Kidney tubule cell (primary cell): ENCODE measurements at places on chromosomes 4 and X.

DNA sequence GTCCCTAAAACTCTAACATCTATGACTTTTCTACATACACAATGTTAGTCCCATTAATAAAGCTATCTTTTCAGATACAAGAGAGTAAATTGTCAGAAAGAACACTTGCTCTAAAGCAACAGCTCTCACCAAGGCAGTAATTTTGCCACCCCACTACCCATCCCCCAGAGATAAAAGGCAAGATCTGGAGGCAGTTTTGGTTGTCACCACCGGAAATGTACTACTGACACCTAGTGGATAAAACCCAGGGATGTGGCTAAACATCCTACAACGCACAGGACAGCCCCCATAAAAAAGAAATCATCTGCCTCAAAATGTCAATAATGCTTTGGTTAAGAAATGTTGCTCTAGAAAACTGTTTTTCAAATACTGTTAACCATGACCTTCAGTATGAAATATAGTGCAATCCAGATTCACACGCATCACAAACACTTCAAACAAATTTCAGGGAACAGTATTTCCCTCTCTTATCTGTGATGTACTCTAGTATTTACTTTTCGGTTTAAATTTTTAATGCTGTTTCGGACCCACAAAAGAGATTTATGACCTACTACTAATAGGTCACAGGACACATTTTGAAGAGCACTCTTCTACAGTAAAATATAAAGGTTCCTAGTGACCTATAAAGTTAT, 5.1 kb downstream of the FBXL5 start:
- peak; percentile 64 for DNase-seq

DNA sequence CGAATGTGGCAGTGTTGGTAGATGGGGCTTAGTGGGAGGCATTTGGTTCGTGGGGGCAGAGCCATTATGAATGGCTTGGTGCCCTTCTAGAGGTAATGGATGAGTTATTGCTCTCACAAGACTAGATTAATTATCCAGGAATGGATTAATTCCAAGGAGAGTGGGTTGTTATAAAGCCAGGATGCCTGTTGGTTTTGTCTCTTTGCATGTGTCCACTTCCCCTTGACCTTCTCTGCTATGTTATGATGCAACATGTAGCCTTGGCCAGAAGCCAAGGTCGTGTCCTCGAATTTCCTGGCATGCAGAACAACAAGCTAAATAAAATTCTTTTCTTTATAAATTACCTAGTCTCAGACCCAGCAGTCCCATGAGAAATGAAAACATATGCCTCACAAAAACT, 111.2 kb upstream of the PLS3 start:
- DNase-seq = peak; percentile 20

- no peak for DNase-seq
These were observed 85.1 kb upstream of the CTSO start for GRCh38 chr4:156038772-156039171.

DNA sequence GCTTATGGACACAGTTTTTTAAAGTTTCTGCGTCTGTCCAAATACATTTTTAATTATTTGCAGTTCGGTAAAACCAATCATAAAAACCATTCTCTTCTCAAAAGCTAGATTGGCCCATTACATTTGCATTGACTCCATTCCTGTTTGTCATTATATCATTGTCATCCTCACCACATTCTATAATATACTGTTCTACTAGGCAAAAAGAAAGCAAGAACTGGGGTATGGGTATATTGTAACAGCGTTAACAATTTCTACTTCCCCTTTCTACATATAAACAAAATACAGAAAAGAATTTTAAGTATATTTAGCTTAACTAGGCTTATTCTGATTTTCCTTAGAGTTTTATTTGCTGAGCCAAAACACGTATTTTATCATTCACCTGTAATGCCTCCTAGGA, 91.8 kb downstream of the RAP1GDS1 start:
- DNase-seq = no peak

DNA sequence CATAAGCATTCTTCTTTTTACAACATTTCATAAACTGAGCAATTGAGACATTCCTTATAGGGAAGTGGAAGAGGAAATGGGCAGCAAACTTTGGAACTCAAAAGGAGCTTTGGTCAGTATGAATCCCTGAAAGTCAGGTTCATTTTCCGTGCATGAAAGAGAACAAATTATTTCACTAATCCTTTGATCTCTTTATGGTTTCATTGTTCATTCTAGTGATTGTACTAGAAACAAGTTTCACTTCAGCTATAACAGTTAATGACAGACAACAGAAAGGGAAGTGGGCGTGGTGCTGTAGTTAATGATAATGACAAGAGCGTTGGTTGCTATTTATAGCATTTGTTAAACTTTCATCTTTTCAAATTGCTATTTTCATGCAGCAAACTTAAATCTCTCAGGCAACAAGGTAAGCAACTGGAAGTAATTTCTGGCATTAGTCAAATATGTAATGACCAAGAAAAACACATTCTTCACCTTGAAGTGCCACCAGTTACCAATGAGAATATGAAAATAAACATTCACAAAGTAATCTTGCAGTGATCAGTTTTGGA, 98.4 kb downstream of the AREG start:
- peak; percentile 75 for DNase-seq

DNA sequence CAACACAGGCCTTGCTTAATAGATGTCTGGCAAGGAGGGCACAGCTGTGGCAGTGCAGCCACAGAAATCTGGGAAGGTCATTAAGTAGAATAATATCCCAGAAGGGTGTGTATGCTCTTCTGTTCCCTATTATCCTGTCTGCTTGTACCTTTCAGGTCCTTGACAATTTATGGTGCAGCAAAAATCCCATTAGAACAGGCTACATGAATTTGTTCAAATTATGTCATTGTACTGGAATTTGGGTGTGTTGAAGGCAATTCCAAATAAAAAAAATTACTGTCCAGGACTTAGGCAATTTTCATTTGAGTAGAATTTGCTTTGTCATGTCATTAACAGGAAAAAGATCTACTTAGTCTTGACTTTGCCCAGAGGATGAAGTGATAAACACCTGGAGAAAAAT, 192.1 kb downstream of the IDS start:
- no peak for DNase-seq

- DNase-seq = no peak
These were observed 717.2 kb upstream of the ADGRL3 start for GRCh38 chr4:60482921-60483351.

- DNase-seq = peak; percentile 49
These were observed 16.4 kb downstream of the FAT4 start for GRCh38 chr4:125331116-125331515.

DNA sequence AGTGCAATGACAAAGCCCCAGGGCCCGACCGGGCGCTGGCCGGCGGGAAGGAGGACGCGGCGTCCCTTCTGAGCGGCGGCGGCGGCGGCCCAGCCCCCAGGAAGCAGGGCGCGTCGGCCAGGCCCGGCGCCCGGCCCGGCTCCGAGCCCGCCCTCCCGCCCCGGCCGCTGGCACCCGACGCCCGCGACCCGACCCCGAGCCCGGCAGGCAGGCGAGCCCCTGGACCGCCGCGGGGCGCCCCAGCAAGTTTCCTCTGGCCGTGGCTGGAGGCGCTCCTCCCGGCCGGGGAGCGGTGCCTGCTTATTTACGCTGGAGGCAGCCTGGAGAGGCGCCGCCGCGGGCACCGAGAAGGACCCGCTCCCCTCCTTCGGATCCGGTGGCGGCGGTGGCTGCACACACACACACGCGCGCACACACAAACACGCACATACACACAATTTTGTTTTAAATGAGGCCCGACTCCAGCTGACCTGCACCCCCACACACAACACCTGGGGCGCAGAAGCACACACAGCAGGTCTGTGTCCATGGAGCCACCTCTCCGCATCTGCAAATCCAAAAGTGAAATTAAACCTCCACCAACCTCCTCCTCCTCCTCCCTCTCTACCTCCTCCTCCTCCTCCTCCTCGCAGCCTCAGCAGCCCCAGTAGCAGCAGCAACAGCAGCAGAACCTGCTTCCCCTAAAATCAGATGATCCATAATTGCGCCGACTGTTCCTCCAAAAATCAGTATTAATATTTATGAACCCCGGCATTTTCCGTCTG, 669 bp downstream of the IRF2 start:
- DNase-seq = peak; percentile 62

- no peak for DNase-seq
These were observed 72.7 kb downstream of the FNIP2 start for GRCh38 chr4:158841540-158841939.

- DNase-seq = no peak
These were observed 1019.7 kb downstream of the STPG2 start for GRCh38 chr4:97123573-97123972.

DNA sequence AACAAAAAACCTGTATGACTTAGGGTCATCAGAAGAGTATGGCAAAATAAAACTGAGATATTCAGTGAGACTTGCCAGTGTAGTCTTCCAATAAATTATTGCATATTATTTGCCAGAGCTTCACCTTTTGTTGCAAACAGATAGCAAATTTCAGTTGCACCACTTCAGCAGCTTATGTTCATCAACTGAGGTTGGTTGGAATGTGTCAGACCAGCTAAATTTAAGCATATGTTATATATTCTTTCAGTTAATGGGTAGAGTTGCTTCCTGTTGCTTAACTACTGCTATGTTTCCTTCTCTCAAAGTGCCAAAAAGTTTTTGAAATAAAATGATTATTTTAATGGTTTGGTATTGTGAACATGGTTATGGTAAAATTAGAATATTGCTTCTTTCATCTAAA, 61.5 kb downstream of the GALNT7 start:
- no peak for DNase-seq

DNA sequence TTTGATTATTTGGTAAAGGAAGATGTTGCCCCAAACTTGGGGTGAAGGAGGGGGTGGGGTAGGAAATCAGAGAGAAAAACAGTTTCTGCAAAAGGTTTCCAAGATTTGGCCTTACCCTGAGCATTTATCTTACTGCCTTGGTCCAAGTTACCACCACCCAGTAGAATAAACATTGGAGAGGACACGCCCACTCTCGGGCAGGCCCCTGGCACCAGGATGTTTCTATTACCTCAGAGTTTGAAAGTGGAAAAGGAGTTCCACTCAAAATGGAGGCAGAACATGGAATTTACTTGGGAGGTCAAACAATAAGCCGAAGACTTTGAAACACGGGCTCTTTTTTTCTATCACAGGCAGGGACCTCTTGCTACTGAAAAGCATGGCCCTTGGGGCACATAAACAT, 113.7 kb downstream of the CHRNA9 start:
- DNase-seq = no peak

GRCh38 chrX:46637938-46638337, 64.4 kb downstream of the CHST7 start:
- DNase-seq = peak; percentile 32

DNA sequence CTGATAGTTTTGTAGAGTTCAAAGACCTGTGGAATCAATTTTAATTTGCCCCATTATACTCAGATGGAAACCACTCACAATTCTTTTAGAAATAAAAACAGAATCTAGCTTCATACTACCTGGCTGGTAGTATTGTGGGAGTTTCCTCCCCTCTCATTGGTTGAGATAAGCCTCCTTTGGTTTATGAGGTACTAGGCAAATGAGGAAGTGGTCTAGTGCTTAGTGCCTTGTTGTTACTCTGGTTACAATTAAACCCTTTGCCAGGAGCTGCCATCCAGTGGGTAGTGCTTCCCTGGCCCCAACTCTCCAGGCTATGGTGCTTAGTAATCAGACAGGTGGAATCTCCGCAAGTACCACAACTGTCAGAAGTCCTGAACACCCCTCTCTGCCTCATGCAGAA, 118.3 kb downstream of the CDKL5 start:
- DNase-seq = no peak

DNA sequence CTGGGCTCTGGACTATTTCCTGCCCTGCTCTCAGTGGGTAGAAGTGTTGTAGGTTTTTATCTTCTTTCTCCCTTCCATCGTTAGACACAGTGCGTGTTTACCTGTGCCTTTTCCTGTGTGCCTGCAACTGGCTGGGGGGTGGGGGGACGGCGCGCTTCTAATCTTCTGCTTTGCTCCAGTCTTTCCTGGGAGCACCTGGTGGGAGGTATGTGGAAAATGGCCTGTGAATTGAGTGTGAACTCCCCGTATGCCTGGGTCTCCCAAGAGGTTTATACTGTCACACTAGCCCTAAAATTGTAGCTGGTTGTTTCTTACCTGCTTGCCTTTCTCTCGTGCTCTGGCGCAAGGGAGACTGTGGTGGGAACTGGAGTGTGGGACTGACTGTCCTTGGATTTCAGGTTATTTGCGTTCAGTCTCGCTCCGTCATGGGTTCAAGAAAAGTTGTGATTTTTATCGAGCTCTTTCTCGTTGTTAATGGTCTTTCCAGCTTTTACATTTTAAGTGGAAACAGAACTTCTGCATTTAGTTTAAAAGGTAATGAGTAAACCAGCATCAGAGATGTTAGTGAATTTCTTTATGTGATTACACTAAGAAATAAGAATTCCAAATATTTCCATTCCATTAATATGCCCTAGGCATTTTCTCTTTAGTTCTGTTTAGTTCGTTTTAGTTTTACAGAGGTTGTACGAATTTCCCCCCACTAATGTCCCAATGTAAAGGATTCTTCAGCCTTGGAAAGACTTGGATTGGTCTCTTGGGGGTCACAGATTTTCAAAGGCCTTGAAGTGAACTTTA, 15.3 kb downstream of the MRPL1 start:
- no peak for DNase-seq

DNA sequence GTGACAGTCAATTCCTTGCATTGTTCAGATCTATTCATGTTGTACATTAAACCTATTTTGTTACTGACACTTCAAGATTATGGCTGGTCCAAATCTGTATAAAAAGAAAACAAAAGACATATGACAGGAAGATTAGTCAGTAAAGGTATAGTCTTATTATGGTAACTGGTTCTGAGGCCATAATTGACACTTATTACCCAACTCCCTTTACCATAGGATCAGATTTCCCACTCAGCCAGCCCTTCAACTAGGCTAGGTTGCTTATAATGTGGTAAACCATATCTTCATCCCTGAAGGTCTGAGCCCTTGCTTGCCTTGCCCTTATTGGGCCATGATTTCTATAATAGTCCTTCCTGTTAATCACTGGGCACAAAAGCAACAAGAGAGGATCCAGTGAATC, 289.6 kb downstream of the CXXC4 start:
- DNase-seq = no peak

DNA sequence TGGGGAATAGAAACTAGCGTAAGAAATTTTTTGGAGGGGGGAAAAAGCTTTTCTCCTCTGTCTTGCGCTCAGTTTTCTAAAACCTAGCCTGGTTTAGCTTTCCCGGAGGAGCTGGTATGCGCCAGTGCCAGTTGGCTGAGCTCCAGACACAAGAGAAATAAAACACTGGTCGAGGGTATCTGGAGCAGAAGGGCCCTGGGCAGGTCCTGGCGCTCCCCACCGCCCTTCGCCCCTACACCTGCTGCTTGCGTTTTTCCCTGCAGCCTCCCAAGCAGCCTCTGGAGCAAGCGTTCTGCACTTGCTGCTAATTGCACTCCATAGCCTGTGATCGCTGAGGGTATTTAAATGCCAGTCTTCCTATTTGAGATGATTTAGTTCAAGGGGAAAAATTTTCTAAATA, 816 bp downstream of the EREG start:
- DNase-seq = peak; percentile 8
